Stimulated activated CD4-positive, alpha-beta T cell treated with anti-CD3 and anti-CD28 coated beads, Interleukin-2, amount 100 ng/mL, for 24 hours (primary cell): ENCODE measurements at places on chromosomes 2 and 18.

DNA sequence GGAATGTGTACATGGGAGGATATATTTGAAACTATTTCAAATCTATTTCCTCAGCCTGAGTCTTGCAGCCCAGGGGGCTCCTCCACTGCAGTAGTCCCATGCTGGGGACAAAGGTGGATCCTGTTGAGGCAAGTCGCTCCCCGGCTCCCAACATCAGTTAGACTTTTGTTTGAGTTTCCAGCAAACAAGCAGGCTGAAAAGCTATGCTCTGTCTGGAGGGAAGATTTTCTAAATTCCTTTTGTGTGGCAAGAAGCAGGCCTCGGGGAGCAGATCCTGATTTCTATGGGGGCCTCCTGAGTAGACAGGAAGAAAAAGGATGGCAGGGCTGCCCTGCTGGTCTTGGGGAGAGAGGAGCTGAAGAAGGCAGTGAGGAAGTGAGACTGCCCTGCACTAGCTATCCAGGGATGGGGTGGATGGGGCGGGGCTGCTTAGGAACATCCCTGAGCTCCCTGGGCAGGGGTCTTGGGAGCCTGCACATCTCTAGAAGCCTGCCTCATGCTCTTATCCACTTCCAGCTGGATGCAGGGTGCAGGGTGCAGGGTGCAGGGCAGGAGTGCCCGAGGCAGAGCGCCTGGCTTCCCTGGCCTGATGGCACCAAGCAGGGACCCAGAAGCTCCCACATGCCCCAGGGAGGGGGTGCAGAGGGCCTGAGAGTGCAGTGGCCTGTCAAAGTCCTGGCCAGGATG lies 6.0 kb upstream of the CIB4 start:
- no peak for DNase-seq

- DNase-seq, result no peak
Observed at GRCh38 chr2:50315336-50315735, 716.6 kb downstream of the NRXN1 start.

- no peak for DNase-seq
Observed at GRCh38 chr18:49013291-49013691, 62.5 kb upstream of the SMAD7 start.

DNA sequence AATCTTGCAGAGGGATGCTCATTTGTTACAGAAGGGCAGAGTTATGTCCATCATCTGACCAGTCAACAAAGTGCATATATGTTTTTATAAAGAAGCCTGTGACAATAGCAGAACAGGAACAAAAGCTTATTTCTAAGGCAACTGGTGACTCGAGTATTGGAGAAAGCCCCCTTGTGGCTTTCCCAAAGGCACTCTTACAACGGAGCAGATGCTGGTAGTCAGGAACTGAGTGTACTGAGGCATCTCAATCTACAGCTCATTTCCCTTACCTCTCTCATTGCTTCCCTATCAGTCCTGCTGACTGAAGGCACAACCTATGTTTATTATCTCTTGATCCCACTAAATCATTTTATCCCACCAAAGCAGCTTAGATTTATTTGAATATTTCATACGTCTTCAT lies 557.1 kb upstream of the CHAC2 start:
- DNase-seq, result no peak

DNA sequence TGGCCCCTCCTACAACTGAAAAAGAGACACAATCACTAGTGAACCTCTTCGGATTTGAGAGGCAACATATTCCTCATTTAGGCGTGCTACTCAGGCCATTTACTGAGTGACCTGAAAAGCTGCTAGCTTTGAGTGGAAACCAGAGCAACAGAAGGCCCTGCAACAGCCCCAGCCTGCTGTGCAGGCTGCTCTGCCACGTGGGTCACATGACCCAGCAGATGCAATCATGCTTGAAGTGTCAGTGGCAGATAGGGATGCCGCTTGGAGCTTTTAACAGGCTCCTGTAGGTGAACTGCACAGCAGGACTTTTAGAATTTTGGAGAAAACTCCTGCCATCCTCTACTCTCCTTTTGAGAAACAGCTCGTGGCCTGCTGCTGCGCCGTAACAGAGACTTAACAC lies 578.6 kb upstream of the RAB6C start:
- no peak for DNase-seq

DNA sequence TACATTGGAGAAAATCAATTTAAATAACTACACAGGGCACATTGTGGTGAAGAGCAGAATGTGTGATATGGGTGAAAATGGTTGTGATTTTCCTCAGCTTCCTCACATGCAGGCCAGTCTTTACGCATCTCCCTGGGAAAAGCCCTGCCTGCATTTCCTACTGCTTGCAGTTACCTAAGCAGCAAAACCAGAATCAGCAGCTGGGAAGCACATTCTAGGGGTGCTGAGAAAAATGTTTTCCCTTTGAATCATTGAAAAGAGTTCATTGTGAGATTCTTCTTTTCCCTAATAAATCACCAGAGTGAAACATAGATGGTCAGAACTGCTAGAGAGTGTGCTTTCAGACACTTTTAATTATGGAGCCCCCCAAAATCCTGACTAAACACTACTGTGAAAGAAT lies 656.0 kb downstream of the TDRD15 start:
- no peak for DNase-seq

DNA sequence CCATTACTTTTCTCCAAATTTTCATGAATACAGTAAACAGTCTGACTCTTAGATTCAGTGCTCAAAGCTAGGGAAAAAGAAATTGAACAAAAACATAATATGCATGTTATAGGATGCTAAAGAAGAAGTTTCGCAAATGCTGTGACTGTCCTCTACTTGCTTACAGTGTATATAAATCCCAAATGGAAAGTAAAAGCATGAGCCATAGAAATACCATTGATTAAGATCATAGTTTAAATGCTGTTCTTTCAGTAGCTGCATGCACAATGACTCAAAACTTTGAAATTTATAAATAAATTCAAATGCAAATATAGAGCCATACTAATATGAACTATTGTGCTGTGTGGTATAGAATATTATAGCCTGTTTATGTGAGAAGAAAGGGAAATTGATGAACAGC lies 1113.9 kb upstream of the ACVR2A start:
- DNase-seq, result no peak

DNA sequence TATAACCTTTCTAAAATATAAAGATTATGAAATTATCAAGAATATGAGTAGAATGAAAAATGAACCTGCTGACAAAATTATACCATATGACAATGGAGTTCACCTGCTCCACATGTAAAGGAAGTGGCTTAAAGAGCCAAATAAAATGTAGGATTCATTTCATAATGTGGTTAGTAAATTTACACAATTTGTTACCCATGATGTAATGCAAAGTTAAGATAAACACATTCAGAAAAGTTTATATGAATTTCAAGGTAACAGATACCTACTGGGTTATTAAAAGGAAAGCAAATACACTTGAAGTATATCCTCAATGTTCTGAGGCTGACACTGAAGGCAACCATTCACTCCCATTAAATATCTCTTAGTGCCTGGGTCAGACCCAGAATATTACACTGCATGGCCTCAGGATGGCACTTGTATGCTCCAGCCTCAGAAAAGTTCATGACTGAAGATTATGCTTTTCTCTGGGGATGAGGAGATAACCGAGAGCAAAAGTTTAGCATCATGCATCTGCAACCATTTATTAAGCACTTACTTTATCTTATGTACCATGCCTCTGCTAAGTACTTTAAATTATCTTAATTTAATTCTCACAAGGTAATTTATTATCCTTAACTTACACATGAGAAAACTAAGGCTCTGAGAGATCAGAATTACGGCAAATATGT lies 6.2 kb downstream of the STRN start:
- no peak for DNase-seq

DNA sequence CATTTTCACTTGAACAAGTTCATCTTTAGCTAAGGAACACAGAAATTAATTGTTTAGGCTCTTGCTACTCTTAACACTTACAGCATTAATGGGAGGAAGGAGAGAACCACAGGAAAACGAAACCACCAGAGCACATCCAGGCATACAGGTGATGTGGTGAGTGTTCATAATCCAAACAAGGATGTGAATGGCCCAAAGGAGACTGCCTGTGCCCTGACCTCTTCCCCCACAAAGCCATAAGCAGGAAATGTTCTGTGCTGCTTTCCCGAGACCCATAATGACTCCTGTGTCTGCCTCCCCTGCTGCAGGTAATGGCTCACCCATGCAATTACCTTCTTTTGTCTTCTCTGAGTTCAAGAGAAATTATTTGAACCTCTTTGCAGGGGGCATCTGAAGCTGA lies 295.9 kb upstream of the LINC00305 start:
- DNase-seq, result no peak
